ENCODE measurements at places on chromosomes 1 and 21.

DNA sequence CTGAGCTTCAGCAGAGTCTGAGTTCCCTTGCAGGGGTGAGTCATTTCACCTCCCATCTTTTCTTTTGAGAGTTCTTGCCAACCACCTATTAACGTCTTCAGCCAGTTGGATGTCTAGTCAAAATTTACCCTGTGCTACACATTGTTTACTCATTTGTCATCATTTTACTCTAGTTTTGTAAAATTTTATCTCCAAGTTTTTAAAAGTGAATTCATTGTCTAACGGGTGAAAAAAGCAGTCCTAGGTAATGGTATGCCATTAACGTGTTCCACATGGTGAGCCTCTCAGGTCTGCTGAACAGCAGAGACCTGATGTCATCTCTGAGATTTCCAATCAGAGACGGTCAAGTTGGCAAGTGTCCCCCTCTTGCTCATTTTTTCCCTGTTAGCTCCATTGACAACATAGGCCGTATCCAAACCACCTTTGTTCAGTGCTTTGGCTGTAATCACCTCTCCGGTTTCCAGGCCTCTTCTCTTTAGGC lies 85.4 kb downstream of the TBX15 start:
- DNase-seq, result no peak

DNA sequence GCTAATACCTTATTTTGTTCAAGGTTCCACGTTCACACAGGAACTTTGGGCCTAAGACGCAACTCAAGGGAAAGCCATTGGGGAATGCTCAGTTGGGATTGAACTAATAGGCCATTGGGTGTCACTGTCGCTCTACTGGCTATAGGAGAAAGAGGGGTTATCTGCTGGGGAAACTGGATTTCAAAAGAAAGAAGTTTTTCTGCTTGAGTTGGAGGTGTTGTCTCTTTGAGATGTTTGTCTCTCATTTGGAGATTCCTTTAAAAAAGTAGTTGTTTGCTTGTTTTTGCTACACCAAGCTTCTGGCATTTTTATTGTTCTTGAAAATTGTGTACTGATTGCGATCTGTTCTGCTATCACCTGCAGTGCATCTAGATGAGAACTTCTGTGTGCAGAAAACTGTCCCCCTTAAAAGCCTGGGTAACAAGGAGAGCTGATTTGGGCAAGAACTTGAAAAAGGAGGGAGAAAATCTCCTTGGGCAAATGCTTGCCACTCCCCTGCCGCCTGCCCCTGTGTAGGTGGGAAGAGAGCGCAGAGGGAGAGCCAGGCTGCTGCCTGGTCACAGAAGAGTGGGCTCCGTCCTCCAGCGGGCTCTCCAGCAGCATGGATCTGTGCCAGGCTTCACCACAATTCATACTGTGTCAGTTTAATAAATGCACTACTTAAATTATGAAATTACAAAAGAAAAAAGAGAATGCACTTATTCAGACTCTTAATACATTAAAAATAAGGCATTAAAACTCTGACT lies 39.9 kb downstream of the PEX14 start:
- DNase-seq, result no peak

GRCh38 chr1:14741532-14741931 lies 143.0 kb downstream of the KAZN start:
- no peak for DNase-seq

GRCh38 chr1:155075535-155075934 lies 3.1 kb upstream of the EFNA3 start:
- no peak for DNase-seq

DNA sequence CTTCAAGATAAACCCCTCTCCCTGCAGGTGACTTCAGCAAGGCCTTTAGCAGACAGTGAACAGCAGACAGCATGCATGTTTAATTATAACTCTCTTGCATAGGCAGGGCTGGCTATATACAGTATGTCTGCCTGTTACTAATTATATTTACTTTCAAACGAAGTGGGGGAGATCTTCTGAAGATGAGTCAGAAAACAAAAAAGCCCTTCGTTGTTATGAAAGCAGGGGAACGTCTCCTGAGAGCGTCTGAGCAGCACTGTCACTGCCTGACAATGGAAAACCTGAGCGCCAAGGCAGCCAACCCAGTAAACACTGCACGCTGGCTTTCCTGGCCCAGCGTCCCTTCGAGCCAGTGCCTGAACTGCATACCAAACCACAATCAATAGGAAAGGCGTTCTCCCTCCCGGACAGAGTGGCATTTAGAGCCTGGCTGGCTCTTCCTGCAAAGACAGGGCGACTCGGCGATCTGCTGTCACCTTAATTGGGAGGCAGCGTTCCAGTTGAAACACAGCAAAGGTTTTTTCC lies 54.1 kb downstream of the TOMM20 start:
- peak; percentile 47 for DNase-seq

DNA sequence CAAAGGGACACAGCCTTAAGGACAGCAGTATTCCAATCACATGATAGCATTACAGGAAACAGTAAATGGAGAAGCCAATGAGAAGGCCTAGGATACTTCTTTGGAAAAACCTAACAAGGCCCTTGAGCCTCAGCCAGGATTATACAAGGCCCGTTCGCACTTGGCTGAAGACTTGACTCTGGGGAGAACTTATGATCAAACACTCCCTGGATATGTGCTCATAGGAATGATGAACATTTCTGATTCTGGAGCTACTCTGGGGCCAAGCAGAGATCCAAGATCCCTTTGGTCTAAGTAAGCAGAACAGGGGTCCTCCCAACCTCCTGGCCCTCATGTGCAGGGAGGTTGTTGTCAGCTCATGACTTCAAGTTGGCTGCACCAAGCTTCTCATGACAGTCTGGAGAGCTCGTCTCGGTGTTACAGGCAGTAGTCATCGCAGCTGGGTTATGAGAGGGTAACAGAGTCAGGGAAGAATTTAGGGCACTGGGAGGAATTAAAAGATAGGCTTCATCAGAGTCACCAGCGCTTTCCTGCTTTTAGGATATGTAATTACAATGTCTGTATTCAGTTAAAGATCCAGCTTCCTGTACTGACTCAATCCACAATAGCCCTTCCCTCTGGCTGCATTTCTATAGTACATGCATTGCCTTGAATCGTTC lies 92.5 kb upstream of the IRF2BP2 start:
- DNase-seq, result no peak

GRCh38 chr1:118963138-118963455 lies 25.0 kb downstream of the TBX15 start:
- DNase-seq, result no peak

DNA sequence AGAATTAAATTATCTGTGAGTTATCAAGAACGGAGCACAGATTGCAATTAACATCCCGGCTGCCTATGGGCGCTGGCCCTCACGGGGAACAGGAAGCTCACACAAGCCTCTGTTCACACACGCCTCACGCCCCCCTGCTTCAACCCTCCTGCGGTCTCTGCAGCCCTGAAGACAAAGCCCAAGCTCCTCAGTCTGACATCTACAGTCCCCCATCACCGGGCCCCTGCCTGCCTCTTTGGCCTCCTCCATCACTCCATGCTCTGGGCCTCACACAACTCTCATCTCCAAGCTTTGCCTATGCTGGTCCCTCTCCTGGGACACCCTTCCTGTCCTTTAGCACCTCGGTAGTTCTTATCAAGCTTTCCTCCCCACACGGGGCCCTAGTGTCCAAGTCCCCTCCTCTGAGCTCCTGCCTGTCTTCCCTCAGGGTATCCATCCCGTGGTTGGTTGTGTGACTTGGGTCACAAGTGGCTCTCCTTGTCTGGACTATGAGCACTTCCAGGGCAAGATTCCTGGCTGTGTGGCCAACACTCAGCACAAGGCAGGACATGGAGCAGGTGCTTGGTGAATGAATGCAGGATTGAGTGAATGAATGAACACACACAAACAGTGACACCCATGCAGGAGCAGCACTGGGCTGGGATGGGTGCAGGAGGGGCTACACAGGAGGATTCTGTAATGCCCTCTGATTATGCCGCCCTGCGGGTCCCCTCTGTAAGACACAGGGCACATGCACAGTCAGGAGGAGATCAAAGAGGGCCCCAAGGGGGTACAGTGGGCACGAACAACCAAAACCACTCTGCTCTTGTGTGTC lies 116.1 kb downstream of the DMRTB1 start:
- DNase-seq, result no peak

DNA sequence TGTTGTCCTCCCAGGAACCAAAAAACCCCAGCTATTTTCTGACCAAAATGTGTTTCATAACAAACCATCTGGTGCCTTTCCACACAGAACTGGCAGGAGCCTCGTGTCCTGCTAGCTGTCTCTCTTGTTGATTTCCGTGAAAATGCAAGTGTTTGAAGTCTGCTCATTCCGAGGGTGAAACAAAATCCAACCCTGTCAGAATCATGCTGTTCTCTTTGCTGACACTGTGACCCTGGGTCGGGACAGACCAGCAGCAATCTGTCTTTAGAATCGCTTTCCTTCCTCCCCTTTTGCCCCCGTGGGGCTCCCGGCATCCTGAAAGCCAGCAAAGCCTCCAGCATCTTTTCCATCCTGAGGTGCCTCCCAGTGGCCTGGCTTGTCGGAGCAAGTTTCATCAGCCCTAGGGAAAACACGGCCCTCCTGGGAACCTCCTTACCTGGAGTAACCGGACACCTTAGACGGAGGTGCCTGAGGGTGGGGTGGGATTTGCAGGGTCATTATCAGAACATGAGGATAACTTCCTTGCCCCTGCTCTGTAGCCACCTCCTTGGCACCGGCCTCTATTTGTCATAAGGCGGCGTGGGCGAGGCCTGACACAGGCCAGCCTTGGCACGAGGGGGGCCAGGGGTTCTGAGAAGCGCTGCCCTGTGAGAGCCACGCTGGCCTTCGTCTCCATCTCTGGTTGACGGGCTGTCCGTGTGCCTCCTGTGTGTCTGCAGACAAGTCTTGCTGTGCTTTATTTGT lies 24.9 kb downstream of the LDLRAP1 start:
- no peak for DNase-seq

- DNase-seq, result no peak
Measured at GRCh38 chr1:244919320-244920282, 55.3 kb upstream of the HNRNPU start.

DNA sequence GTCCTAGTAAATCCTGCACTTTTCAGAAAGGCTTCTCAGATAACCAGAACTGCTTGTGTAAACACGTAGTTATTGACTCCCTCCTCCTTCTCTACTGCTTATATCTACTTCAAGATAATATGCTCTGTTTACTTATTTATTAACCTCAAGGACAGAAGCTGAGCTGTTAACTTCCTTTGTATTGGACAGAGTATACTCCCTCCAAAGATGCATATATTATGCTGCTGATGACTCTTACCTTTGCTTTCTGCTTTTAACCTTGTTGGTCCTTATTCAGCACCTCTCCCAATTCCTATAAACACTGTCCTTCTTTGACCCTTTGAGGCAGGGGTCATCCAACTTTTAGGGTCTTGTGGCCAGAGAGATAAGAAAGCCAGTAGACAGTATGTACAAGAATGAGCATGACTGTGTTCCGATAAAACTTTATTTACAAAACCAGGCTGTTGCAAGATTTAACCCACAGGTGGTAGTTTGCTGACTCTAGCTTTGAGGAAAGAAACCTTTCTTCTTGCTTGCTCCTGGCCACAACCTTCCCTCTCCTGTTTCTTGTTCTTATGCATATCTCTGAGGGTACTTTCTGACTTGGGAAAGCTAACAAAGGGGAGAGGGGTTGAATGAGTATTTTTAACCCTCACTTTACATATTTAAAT lies 4.9 kb downstream of the TPM3 start:
- no peak for DNase-seq

GRCh38 chr1:23246274-23246673 lies 29.0 kb upstream of the HTR1D start:
- DNase-seq, result no peak

GRCh38 chr1:68570871-68571270 lies 74.0 kb upstream of the DEPDC1 start:
- DNase-seq, result no peak

- no peak for DNase-seq
Measured at GRCh38 chr21:35491920-35492678, 443.0 kb upstream of the RUNX1 start.

DNA sequence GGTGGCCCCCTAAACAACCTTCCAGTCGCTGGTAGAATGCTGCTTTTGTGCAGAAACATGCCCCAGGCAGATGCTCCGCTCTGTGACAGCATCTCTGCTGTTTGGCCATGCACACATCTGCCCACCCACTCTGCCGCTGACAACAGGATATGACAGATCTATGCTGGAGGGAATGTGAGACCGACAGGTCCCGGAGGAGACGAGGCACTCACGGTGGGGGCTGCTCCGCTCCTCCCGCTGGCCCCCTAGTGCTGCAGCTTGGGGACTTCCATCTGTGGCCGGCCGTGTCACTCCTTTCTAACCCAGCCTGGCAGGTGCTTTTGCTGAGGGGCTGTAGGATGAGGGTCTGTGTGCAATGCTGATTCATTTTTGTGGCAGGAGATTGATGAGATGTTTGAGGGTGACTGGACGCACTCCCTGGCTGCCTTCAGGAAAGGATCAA lies 49.1 kb upstream of the DMRTB1 start:
- no peak for DNase-seq

DNA sequence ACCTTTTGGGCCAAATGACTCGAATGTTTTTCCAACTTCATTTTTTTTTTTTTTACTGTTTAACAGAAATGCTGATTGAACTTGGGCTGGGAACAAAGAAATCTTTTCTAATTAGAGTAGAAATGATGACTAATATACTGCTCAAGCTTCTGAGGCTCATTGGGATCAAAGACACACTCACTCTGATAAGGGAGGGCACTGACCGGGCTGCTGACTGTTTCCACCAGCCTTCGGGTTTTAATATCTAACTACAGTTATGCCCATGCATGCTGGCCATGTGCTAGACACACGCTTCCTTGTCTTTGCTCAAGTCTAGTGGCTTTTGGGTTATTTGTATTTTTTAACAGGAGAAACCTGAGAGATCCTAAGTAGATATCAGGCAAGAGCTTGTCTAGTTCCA lies 16.8 kb downstream of the ZBTB18 start:
- no peak for DNase-seq

DNA sequence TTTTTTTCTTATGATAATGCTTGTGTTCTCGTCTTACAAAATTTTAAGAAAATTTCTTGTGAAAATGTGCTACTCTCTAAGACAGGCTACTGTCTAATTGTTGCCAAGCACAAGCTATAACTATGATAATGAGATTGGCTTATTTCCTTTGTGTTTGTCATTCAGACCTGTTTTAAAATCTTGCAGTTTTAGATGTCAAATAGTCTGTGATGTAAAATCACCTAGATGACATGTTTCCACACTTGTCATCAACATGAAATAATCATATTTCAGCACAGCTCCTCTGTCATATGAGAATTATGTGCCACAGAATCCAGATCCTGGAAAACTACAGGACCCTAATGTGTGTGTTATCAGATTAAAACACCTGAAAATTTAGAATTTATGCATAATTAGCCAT lies 539.7 kb downstream of the USP25 start:
- no peak for DNase-seq

DNA sequence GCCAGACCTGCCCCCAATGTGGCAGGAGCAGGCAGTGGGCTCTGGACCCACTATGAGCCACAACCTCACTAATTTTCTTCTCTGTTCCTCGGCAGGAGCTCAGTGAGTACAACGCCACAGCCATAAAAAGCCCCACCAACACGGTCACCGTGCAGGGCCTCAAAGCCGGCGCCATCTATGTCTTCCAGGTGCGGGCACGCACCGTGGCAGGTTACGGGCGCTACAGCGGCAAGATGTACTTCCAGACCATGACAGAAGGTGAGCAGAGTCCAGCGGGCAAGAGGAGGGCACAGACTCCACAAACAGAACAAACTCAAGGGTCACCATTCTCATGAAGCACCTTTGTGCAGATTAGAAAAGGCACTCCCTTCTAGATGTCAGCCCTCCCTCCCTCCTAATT lies 79.9 kb downstream of the LACTBL1 start:
- DNase-seq, result no peak

Measured in stimulated activated CD4-positive, alpha-beta T cell treated with anti-CD3 and anti-CD28 coated beads, Interleukin-15, amount 100 ng/mL, for 48 hours (primary cell).